Right ventricle myocardium superior (tissue), 1 donor: ENCODE measurements at places on chromosomes 4 and X.

GRCh38 chr4:98383431-98384106 is 122.4 kb downstream of the RAP1GDS1 start:
- DNase-seq, result no peak

DNA sequence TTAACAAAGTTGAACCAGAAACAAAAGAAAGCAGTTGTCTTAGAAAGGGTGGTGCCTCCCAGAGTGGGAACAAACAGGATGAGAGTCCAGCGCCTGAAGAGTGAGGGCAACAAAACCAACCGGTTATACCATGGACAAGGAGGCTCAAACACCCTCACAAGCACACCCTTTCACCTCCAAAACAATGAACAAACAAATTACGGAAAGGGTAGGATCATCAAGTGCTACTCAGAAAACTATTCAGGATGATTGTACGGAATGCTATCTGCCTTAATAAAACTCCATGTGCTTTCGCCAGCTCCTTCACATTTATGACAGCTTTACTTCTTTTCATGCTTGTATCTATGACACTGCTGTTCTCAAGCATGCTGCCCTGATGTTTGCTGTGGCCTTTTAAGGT is 26.8 kb downstream of the SLC39A8 start:
- no peak for DNase-seq

- DNase-seq, result no peak
These were observed 28.8 kb downstream of the FGFR3 start for GRCh38 chr4:1821679-1822567.

DNA sequence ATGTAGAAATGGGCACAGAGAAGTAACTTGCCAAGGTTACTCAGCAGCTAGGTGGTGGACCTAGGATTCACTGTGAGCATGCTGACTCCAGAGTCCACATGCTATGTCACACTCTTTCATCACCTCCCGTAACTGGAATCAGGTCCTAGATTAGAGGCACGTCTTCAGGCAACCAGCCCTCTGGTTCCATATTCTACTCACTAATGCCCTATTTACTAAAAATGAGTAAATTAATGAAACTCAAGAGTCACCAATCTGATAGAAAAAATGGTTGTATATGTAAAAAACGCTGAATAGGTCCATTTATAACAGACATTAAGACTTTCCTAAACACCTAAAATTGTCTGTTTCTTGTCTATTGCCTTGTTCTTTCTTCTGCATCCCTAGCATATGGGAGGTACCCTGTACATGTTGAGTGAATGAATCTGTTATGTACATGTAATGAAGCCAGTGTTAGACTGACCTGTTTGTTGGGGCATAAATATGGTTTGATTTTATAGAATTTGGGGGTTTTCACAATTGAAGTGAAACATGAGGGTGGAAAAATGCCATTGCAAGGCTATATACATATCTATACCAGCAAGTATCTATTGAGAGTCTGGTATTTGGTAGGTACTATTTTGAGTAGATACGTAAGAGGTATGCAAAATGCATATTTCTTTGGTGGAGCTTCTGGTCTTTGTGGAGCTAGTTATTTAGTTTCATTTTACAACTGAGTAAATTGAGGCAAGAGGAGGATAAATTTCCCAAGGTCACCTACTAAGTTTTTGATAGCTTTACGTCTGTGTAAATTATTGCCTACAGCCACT is 7.5 kb upstream of the RUFY3 start:
- no peak for DNase-seq

DNA sequence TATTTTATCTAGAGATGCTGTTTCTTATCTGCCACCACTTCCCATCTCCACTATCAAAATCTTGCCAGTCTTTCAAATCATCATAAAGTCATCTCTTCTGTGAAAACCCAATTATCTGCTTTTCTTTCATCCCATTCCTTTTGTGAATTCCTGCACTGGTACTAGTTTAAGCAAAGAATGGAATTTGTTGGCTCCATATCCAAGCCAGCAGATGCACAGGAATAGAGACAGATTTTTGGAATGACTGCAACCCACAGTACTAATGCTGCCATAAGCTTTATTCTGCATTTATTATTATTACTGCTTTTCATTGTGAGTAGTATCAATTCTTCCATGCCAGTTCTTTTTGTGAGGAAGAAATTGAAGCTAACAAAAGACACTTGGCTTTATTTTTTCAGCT is 616.7 kb downstream of the RAPGEF2 start:
- DNase-seq, result no peak

DNA sequence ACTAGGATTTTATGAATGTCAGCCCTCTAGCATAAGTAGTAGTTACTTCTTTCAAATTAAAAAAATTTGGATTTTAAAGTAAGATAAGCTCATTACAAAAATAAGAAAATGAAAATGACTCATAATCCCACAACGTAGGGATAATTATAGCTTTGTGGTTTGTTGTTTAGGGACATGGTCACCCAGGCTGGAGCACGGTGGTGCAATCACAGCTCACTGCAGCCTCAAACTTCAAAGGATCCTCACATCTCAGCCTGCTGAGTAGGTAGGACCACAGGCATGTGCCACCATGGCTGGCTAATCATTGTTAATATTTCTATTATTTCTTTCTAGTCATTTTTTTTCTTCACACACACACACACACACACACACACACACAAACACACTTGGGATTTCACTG is 57.6 kb downstream of the PLAC1 start:
- no peak for DNase-seq

- no peak for DNase-seq
These were observed 80.4 kb downstream of the MAPK10 start for GRCh38 chr4:86279293-86279960.

GRCh38 chrX:148223361-148223760 is 242.2 kb downstream of the FMR1NB start:
- DNase-seq, result no peak

- no peak for DNase-seq
These were observed 7.9 kb downstream of the VEGFC start for GRCh38 chr4:176784816-176785215.

DNA sequence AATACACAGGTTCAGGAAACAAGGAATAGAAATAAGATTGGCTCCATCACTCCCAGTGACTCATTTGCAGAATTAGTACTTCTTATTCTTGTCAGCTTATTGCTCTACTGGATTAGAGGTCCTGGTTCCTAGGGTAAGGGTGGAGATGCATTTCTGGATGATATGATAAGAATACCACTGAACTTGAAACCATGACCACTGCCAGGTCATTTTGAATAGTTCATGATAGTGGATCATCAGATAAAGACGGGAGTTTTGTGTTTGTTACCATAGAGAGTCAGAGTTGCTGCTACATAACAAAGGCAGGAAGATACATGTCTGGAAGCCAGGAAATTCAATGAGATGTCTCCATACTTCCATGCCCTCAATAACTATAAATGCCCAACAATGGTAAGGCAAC is 109.2 kb upstream of the FAT1 start:
- DNase-seq, result no peak

GRCh38 chrX:138925330-138925729 is 213.8 kb upstream of the FGF13 start:
- DNase-seq, result no peak

DNA sequence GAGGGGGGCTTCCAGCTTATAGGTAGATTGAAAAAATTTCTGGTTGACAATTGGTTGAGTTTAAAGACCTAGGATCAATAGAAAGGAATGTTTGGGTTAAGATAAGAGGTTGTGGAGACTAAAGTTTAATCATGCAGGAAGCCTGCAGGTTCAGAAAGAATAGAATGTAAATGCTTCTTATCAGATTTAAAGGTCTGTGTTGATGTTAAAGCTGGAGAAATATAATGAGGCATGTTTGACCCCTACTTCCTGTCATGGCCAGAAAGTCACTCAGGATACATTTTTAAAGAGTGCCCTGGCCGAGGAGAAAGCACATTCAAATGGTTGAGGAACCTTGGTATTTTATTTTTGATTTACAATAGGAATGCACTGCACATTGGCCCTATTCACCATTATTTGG is 3.9 kb upstream of the RRAGB start:
- DNase-seq, result no peak
